Activated CD4-positive, alpha-beta T cell treated with anti-CD3 and anti-CD28 coated beads, Interleukin-2, amount 50 U/mL, for 24 hours (primary cell): ENCODE measurements at places on chromosomes 12 and 14.

- DNase-seq: no peak
Measured at GRCh38 chr14:24513009-24513408, 4.9 kb upstream of the CMA1 start.

DNA sequence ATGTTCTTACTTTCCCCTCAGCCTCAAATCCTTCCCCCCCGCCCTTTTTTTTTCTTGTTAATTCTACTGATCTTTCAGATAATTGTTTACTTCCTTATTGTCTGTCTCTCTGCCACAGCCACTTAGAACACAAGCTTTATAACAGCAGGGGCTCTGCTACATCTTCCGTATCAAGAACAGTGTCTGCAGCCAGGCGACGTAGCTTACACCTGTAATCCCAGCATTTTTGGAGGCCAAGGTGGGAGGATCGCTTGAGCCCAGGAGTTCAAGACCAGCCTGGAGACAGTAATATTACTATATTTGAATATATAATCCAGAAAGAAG, 5.4 kb downstream of the SOS2 start:
- DNase-seq: no peak

GRCh38 chr14:35406506-35407305, 2.2 kb upstream of the NFKBIA start:
- no peak for DNase-seq

DNA sequence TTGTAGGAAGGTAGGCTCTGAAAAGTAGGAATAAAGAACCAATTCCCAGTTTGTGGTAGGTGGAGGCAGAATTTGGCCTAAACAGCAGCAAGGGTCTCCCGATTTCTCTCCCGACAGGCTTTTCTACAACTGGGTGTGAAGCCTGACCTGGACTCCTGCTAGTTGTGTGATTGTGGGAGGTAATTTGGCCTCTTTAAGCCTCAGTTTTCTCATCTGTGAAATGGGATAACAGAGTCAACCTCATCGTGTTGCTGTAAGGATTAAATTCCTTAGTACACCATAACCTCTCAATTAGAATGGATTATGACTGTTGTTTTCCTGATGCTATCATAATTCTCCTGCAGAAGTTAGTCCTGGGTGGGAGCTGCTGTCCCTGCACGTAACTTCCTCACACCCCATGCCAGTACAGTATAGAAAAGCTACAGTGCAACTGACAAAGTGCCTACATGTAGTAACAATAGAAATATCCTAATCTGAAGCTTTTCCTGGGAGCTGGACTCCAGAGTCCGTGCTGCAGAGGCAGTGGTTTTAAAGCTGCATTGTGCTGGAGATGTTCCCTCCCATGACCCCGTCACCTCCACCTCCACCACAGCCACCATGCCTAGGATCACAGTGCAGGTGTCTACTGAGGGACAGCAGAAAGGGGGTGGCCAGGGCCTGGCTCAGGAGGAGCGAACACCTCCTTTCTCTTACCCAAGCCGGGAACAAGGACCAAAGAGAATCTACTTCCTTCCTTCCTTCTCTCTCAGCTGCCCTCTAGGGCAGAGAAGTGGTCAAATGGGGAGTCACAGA, 76.5 kb downstream of the FBXL14 start:
- no peak for DNase-seq

- no peak for DNase-seq
Measured at GRCh38 chr14:30888480-30889243, 14.3 kb downstream of the COCH start.

DNA sequence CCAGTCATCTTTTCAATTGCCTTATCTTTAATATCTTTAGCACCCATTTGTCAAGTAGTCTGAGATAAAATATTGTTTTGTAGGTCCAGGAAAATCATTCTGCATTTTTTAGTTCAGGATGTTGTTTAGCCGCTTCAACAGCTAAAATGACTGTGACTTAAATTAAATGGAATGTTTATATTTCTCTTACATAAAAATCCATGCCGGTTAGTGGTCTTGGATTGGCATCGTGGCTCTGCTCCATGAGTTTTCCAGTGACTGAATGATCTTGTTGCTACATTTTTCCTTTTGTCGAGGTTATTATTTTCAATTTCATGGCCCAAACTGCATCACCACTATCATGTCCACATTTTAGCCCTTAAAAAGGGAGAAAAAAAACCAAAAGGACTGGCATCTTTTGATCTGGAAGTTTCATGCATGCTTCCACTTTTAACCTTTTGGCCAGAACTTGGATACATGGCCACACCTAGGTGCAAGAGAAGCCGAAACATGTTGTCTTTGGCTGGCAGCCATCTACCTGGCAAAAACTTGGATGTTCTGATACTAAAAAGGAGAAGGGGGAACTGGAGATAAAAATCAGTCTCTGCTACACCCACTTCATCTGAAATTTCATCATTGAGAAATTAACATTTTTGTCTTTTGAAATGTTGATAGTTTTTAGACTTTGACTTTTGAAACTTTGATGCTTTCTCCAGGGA, 142.4 kb downstream of the OTOGL start:
- DNase-seq: no peak

GRCh38 chr14:55718551-55718950, 138.5 kb downstream of the KTN1 start:
- DNase-seq: no peak

DNA sequence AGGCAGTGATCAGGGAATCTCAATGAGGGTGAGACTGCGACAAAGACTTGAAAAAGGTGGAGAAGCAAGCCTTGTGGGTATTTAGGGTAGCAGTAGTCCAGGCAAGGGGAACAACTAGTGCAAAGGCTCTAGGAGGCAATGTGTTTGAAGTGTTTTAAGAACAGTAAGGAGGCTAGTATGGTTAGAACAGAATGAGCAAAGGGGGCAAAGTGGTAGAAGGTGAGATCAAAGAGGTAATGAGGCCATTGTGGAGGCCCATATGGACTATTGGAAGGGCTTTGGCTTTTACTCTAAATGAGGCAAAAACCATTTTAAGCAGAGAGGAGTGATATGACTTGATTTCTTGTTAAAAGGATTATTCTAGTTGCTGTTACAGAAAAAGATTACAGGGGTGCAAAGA, 16.8 kb downstream of the HIF1A start:
- no peak for DNase-seq

- no peak for DNase-seq
Measured at GRCh38 chr14:99649219-99649618, 4.3 kb downstream of the HHIPL1 start.

DNA sequence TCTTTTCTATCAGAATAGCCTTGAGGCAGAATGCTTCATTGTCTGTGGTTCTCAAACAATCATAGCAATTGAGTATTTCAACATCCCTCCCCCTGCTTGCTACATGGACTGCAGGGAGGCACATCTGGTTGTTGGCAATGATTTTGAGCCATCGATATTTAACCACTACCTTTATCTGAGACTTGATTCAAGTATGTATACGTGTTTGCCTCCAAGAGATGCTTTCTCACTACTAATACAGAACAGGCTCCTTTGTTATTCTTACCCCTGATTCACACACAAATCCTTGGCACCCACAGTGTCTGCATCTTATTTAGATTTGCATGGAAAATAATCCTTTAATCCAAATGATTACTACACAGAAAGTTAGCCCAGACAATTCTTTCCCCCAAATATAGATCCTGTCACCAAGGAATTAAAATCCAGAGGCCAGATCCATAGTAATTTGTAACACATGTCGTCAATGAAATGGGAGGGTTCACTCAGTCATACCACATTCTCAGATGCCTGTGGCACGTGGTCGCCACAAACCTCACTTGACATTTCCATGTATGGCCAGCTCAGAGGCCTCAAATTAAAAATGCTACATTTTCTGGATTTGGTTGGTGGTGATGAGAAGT, 199.3 kb downstream of the ITPR2 start:
- no peak for DNase-seq

DNA sequence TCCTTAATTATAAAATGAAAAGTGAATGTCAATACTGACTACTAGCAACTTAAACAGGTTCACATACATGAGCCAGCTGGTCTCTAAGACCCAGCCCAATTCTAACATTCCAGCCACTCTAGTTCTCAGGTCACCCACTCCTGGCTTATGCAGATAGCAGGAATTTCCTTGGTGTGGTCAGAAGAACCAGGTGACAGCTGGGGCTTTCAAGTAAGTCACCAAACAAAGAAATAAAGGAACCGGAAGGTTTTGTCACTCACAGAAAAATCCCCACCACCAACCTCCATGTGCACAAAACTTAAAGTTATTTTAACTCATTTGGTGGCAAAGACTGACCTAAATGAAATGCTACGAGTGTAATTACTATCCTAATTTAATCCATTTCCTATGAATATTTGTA, 129.6 kb upstream of the CDKN3 start:
- no peak for DNase-seq
